GM23338 (cell line): ENCODE measurements at places on chromosomes 2 and 18. TPM values are rescaled to one million over a fixed set of nuclear protein-coding genes. Genes with fewer than 3 reads are reported as not detected.

DNA sequence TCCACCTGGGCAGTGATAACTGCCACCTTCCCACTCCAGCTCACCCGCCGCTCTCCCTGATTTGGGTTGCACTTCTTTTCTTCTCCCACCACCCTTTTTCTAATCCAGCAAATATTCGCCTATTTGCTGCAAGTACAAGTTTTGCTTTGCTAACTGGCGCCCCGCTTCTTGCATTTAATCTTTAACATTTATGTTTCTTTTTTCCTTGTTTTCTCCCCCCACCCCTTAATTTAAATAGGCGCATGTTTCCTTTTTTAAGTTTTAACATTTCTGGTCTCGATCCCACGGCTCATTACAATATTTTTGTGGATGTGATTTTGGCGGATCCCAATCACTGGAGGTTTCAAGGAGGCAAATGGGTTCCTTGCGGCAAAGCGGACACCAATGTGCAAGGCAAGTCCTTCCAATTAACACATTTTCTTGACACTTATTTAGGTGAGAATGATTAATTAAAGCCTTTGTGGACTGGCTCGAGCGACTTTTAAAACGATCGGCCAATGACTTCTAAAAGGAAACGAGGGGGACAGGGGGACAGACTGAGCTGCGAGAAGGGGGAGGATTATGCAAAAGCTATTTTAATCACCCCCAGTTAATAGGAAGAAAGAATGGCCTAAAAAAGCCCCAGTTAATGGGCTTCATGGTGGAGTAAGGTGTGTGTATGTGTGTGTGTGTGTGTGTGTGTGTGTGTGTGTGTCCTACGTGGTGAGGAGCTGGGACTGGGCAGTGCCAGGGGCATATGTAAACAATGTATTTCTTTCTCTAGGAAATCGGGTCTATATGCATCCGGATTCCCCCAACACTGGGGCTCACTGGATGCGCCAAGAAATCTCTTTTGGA lies 1.6 kb downstream of the TBR1 start:
- DNase-seq = no peak

DNA sequence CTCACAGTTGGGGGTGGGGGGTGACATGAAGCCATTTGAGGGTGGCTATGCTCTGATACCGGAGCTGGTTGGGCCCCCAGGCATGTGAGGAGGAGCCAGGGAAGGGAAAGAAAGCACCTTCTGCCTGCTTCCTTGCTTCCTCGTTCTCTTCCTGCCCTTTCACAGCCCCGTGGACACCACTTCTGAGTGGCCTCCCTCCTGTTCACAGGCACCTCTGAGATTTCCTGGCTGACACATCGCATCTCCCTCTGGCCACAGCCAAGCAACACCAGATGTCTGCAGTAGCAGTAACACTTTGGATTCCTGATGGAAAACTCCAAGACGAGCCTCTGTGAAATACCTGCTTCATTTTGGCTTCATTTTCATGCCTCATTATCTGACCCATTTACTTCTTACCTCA lies 64.7 kb upstream of the ST3GAL5 start:
- no peak for DNase-seq

The ZNF892 gene
- total RNA-seq = 13.3 and 17.9 TPM in 2 replicates

DNA sequence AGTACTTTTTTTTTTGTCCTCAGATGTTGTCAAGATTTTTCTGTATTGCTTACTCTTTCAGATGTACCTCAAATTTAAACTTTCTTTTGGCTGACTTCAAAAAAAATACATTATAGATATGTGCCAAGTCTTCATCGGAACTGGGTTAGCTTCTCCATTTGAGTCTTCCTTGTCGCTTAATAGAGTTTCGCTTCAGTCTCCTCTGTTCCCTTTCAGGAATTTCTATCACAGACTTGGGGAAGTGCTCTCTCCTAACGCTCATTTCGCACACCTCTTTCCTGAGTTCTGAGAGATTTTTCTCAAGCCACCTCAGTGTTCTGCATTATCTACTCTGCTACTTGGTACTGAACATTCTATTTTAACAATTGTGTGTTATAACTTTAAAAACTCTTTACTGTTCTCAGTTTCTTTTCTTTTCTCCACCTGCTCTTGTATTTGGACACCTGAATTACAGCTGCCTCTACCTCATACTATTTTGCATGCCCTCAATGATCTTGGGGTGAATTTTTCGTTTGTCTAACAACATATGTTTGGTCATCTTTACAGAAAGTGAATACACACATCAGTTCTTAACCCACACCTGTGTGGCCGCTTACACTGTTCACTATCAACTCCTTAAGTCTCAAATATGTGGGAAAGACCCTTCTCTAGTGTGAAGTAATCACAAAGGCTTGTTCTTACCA lies 16.5 kb downstream of the PTPN2 start:
- no peak for DNase-seq

The KLF7 gene
- total RNA-seq = 11.1 and 15.4 TPM in 2 replicates

DNA sequence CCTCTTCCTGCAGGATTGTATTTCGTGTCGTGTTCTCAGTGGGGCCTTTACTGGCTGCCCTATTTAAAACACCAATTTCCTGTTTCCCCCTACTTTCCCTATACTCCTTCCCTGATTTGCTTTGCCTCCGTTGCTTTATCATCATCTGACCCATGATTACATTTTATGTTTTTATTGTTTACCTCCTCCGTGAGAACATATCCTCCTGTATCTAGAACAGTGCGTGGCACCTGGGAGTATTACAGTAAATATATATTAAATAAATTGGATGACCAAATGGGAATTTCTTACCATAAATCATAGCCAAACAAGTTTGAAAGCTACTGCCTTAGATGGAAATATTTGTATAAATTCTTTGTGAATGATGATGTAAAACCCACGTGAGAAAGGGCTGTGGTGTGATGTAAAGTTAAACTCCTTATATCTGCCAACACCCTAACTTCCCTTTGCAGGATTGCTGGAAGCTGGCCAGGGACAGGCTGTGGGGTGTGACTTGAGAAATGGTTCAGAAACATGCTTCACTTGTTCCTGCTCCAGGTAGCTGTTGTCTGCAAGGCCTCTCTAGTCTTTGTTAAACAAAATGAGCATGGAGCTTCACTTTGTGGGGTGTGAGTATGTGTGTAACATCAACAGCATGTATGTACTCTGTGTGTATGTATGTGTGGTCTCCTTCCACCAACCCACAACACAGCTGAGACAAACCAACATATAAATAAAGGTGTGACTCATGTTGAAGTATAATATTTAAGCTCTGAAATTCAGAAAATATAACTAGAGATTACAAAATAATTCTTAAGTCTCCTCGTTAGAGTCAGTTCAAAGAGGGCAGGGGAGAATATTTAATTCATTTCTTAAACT lies 40.3 kb downstream of the LHCGR start:
- DNase-seq = no peak
